ENCODE measurements at places on chromosomes 5 and 9.

DNA sequence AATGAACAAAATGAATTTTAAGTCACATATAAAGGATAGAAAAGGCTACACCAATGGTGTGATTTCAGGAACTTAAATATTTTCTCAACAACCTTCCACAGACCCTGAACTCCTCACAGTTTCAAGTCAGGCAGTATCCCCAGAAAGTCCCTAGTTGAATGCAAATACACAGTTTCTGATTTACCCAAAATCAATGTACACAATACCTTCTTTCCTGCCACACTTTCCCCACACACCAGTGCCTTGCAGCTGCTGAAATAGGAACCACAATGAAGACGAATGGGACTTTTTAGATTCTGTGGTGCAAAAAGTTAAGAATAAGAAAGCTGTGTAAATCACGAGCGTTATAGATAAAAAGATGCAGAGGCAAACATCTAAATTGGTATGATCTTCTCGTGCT lies 552.4 kb upstream of the MEF2C start:
- DNase-seq: no peak

DNA sequence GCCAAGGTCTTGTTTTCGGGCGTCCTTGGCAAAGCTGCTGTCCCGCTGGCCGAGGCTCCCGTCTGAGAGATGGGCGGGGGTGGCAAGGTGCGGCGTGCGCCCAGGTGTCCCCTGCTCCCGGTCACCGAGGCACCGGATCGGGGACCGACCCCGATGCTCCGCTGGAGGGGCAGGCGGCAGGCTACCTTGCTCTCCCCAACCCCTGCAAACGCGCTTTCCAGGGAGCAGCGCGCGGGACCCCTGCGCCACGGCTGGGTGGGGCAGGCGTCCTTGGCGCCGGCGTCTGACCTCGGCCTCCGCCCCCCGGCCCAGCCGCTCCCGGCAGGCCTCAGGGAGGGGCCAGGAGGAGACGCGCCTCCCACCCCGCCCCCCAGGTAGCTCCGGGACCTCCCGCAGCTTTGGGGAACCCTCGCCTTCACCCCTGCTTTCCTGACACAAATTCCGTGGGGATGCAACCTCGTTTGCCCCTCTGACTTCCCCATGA lies 551 bp downstream of the N4BP3 start:
- DNase-seq: no peak

DNA sequence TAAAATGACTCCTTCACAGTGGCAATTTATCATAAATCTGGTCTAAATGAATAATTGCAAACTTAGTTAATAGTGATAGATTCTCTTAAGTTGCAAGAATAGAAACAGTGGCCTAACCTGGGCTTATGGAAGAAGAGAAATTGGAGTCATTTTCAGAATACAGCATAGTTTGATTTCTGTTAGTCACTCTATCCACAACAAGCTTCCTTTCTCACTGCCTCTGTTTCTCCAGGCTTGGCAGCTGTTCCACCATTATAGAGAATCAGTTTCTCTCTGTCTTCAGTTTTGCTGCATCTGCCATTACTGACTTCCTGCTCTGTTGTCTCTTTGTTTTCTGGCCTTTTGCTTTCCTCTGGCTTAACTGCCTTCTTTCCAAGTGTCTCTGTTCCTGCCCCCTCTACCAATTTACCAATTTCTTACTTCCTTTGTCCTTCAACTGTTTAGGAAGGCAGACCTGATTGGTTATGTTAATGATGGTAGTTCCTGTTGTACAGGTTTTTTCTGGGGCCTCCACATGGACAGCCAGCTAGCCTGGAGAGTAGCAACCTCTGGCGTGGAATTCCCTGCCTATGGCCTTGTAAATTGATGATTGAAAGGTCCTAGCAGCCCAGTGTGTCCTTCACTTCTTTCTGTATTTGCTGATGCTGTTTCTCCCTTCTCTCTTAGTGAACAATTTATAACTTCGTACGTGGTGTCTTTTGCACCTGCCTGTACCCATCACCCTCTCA lies 75.9 kb upstream of the RASGRF2 start:
- no peak for DNase-seq

DNA sequence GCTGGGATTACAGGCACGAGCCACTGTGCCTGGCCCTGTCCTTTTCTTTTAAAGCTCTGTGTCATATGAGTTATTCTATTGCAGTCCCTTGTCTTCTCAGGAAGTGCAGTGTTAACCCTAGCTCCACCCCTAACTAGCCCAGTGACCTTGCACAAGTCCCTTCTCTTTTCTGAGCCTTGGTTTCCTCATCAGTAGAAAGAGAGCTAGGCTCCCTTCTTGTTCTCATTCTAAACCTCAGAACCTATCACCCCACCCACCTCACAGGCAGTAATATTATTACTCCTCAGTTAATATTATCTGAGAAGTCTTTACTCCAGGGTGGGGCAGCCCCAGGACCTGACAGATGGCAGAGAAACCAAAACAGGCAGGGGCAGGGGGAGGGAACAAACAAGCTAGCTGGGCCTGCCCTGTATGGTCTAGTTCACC lies 7.2 kb downstream of the CYFIP2 start:
- no peak for DNase-seq

DNA sequence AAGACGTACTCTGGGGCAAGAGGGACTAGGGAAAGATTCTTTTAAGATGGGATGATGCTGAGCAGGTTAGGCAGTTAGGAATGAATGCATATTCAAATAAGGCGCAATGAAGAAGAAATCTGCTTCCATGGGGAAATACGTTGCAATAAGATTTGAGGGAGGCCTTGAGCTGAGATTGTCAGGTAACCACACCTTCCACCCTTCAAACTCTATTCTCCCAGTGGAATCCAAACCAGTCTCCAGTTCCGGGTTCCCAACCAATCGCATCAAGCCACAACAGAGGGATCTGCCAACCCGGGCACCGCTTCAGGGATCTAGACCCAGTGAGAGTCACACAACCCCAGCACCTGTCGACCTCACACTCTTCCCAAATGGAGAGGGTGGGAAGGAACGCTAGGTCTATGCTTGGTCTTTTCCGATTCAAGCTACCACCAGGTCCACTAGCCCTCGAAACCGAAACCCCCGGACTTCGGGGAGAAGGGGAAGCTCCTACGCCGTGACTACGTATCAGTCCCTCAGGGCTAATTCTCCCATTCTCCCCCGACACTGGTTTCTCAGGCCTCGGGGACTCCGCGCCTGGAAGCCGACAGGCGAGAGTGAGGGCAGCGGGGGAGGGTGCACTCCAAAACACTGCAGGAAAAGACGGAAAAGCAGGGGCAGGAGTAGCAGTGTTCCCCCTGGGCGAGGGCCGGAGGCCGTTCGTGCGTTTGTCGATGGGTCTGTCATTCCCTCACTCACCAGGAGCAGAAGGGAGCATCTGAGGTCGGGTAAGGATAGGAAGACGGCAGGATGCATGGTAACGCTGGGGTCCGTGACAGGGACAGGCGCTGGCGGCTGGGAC lies 534 bp downstream of the ERP44 start:
- DNase-seq: peak; percentile 13

DNA sequence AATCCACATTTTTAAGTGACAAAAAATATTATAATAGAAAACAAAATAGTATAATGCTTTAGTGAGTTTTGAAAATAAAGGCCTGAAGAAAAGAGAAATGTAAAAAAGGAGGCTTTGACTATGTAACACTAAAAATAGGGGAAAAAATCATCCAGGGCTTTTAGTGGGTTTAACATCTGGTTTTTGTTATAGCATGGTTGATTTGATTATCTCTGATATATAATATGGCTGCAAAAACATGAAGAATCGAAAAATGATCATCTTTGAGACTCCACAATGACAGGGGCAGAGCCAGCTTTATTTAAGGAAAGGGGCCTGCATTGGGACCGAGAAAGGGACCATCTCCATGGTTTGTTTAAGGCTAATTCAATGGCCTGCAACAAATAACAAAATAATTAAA lies 393.8 kb downstream of the PLK2 start:
- DNase-seq: no peak

GRCh38 chr5:120463991-120464626 lies at the start of gene PRR16:
Gene PRR16, plus strand, starts transcription at chr5:120464300.
- DNase-seq: no peak

DNA sequence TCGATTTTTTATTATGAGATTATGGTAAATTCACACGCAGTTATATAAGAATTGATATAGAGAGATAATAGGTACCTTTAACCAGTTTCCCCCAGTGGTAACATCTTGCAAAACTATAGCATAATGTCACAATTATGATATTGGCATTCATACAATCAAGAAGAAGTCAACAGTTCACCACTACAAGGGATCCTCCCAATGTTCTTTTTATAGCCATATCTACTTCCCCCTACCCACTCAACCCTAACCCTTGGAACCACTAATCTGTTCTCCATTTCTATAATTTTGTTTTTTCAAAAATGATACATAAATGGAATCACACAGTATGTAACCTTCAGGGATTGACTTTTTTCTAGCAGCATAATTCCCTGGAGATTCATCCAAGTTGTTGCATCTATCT lies 9.8 kb downstream of the ACTL7B start:
- DNase-seq: no peak

GRCh38 chr5:150113047-150113744 lies 26.8 kb upstream of the CSF1R start:
- no peak for DNase-seq

DNA sequence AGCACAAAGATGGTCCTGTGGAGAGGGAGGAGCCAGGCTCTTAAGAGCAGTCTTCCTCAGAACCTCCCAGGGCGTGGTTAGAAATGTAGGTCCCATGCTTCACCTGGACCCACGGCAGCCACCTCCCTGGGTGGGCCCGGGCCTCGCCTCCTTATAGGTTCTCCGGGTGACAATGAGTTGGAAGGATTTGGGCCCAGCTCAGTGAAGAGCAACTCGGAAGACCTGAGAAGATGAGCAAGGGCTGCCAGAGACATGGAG lies 26.3 kb upstream of the NDST1 start:
- DNase-seq: no peak

DNA sequence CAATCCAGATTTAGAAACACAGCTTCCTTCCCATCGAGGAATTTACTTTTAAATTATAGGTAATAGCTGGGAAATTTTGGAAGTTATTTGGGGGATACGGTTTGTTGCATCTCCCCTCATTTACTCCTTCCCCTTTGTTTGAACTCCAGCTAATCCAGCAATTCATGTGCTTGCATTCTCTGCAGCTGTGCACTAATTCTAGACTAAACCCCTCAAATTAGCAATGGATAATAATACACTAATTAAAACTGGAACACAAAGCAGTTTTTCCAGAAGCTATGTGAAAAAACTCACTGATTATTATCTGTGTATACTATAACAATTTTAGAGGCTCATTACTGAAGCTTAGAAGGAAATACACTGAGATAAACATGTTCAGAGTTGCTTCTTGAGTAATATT lies 751.2 kb upstream of the ZNF608 start:
- DNase-seq: no peak

GRCh38 chr9:14978022-14979000 lies 68.1 kb upstream of the FREM1 start:
- no peak for DNase-seq

GRCh38 chr9:33835625-33836260 lies 18.8 kb downstream of the UBE2R2 start:
- no peak for DNase-seq

DNA sequence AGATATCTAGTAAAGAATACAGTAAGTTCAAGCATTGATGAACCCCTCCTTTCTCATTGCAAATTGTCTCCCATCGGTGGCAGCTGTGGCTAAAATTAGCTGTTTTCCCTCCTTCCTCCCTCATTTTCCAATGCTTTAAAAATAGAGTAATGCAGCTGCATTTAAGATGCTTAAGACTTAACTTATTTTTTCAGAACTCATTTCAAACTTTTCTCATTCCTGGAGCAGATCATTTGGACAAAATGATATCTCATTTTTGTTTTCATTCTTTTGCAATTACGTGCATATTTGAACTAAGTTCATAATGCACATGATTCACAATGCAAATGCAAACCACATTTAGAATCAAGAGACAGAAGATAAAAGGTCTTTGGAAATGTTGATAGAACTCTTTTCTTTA lies 14.6 kb downstream of the HSPB3 start:
- no peak for DNase-seq

DNA sequence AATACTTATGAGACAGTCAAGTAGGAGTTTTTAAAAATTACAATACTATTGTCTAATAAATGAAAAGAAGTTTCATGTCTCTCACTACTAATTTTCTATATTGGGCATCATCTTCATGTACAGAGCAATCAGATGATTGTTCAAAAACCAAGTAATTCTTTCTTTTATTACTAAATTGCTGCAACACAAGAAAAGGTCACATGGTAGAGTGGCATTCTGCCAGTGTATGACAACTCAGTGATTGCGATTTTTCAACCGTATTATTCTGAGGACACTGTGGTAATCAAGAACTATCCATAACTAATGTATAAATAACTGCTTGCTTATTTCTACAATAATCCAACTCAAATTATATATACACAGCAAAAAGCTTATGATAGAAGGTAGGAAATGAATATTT lies 96.7 kb upstream of the GRHPR start:
- DNase-seq: no peak

DNA sequence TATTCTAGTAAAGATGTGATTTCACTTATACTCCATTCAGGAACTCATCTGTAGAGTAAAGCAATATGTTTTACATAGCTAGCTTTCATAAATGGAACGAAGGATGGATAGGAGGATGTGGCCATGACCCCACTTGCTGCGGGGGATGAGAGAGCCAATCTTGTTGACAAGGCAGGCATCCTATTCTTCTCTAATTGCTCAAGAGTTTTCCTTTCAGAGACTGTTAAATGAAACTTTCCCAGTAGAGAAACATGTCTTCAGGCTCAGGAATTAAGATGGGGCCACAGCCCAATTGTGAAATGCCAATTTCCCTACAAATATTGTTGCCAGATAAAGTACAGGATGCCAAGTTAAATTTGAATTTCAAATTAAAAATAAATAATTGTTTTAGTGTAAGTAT lies 196.2 kb upstream of the TUT7 start:
- no peak for DNase-seq

DNA sequence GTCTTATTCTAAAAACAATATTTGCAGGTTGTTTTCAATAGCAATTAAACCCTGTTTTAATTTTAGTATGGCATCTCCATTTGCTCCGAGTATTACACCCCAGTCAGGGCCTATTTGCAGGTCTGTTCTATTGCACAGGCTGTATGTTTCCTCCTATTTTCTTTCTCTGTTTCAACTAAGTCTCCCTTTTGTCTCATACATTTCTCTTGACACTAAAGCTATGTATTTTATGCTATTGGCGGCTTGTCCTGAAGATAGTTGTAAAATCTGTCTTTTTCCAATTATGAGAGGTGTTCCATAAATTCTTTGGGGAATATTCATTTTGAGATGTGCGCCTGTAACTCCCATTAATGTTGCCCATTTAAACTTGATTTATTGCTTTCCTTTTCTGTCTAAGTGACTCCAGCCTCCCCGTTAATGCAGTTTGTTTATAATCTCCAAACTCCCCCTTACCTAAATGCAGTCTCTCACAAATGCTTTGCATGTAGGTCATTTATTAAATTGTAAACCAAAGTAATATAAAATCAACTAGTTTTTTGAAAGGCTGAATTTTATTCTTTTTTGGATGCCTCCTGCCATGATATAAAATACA lies 262.4 kb downstream of the CDH12 start:
- no peak for DNase-seq

Measured in DMS79 treated with DMSO at 0.1 percent for 48 hours (cell line).